ENCODE measurements at places on chromosomes 13 and 19. TPM values are rescaled to one million over a fixed set of nuclear protein-coding genes. Genes with fewer than 3 reads are reported as not detected.

Gene ZNF560
- total RNA-seq = not detected

DNA sequence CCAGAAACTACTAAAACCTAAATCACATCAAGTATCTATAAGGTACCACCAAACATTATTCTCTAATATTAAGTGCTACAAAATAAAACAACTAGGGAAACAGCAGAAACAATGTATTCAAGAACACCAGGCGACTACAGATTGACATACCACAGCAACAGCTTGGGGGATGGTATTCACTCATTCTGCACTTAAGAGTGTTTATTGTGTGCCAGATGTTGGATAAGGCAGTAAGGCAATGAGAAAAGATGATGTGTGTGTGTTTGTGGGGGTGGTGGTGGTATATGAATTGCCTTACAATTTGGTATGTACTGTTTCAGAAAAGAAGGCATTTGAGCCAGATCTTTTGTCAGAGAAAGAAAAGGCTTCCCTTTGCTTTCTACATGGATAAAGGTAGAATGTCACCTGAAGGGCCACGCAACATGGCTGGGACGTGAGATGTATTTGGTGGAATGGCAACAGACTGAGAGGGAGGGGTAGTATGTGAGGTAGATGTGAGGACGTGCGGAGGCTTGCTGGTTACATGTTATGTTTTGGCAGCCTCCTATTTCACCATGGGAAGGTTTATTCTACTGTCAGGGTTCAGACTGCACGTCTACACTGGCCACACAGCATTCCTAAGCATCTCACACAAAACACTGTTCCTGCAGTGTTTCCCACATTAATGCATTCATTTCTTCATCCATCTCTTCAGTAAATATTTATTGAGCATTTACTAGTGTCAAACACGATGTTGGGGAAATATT lies 300.7 kb downstream of the KLF12 start:
- DNase-seq = no peak

Gene IGSF23
- total RNA-seq = not detected

Gene PSPN
- total RNA-seq = 2.1 TPM

DNA sequence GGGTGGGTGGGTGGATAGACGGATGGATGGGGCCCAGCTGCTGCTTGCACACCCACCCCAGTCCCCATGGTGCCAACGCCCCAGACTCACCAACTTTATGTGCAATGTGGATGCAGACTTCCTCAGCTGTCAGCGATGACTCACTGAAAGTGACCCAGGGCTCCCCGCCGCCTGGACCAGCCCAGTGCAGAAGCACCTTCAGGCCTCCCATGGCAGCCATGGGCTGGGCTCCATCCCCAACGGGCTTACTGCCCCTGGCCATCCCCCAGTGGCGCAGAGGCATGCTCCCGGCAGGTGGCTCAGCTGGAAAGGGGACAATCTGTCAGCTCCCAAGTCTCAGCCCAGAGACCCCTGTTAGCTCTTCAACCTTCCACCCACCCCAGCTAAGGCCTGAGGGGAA lies 2.2 kb downstream of the TYK2 start:
- no peak for DNase-seq

Gene CDADC1
- 17.7 TPM for total RNA-seq

Gene SLC7A10
- 9.0 TPM for total RNA-seq

Gene B3GNT8
- 6.1 TPM for total RNA-seq

GRCh38 chr13:97319113-97319720 lies 97.1 kb downstream of the MBNL2 start:
- DNase-seq = no peak

Gene DHDH
- total RNA-seq = 1.1 TPM

Measured in sciatic nerve (tissue), 2 donors.